ENCODE measurements at places on chromosomes 3 and 15.

GRCh38 chr3:16653712-16654111, 48.5 kb upstream of the DAZL start:
- DNase-seq = no peak

DNA sequence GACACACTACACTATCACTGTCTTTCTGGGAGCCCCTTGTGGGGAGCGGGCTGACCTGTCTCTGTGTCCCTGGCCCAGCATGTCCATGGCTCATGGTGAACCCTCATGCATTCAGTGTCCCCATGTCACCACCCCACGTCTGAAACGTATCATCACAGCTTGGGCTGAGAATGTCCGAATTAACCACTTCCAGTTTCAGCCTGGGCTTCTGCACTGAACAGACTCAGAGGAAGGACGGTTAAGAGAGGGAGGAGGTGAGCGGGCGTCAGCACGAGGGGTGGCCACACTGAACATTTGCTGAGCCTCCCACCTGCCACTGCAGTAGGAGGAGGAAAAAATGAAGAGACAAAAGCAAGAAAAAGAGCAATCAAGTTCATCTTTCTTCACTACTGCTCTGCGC, 30.5 kb downstream of the ATP2B2 start:
- no peak for DNase-seq

DNA sequence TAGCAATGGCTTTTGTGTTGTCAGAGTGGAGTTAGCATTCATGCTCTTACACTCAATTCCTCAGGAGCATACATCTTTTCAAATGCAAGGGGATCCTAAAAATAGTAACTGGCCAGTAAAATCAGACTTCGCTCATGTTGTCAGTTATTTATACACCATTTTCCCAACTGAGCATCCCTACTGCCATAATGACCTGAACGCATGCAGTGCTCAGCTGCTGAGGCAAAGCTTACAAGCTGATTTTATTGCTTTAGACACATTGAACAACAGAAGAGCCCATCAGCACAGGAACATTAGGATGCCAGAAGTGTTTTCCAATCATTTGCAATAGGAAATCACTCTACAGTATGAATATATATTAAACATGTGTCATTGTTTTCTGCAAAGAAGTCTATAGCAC, 689.7 kb upstream of the BCHE start:
- DNase-seq = no peak

GRCh38 chr3:26657348-26657976, 34.9 kb downstream of the LRRC3B start:
- DNase-seq = no peak

- DNase-seq = no peak
Measured at GRCh38 chr3:194575484-194576210, 57.6 kb downstream of the TMEM44 start.

- no peak for DNase-seq
Measured at GRCh38 chr3:66095295-66096001, 56.7 kb upstream of the MAGI1 start.

DNA sequence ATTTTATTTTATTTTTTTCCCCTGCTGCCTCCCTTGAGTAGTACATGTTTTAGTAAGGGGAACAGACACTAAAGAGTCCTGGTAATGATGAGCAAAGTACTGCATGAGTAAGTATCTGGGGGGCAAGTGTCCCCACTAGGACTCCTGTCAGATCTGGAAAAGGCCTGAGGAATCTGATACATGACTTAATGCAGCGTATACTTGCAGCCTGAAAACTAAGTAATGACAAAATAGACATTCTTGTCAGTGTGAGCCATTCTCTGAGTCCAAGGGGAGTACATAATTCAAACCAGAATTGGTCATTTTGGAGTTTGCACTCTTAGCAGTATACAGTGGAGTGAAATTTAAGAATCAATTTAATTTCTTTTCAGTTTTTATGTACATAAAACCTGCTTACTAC, 27.5 kb downstream of the NXPE3 start:
- DNase-seq = no peak

DNA sequence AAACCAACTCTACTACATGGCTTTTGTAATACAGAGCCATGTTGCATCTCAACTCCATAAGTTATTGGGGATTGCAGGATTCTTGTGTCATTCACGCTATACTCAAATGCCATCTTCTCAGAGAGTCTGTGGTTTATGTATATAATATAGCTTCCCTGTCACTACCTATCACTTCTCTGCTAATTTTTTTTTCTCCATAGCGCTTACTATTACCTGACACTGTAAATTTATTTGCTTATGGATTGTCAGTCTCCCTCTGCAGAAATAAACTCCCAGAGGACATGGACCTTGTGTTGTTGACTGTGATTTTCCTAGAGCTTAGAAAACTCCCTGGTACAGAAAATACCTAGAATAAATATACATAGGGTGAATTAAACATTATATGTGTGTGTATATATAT, 990.5 kb downstream of the TBL1XR1 start:
- no peak for DNase-seq

- DNase-seq = no peak
Measured at GRCh38 chr3:158460926-158461325, 110.1 kb upstream of the MLF1 start.

DNA sequence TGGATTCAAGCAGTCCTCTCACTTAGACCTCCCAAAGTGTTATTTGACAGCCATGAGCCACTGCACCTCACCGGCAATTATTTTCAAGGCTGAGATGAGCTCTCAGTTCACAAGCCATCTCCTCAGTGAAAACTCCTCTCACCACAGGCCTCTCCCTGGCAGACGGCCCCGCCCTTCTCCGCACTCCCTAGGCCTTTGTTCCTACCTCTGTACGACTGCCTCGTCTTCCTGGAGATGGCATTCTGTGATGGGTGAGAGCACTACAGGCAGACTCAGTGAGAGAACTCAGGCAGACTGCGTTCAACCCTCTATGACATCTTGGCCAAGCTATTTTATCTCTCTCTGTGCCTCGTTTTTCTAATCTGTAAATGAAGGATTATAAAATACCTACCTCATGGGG, 67.0 kb upstream of the TPM1 start:
- no peak for DNase-seq

DNA sequence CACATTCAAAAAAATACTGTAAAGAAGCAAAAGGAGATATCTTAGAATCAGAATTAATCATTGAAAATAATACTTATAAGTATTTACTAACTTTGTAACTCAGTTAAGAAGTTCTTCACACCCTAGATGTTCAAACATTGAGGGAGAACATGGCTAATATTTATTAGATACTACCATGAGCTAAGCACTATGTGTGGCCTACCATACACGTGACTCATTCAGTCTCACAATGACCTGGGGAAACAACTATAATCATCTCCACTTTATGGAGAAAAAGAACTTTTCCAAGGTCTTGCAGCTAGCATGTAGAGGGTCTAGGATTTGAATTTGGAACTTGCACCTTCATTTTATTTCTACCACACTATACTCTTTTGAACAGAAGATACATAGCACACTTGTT, 361.9 kb upstream of the CFAP20DC start:
- no peak for DNase-seq

DNA sequence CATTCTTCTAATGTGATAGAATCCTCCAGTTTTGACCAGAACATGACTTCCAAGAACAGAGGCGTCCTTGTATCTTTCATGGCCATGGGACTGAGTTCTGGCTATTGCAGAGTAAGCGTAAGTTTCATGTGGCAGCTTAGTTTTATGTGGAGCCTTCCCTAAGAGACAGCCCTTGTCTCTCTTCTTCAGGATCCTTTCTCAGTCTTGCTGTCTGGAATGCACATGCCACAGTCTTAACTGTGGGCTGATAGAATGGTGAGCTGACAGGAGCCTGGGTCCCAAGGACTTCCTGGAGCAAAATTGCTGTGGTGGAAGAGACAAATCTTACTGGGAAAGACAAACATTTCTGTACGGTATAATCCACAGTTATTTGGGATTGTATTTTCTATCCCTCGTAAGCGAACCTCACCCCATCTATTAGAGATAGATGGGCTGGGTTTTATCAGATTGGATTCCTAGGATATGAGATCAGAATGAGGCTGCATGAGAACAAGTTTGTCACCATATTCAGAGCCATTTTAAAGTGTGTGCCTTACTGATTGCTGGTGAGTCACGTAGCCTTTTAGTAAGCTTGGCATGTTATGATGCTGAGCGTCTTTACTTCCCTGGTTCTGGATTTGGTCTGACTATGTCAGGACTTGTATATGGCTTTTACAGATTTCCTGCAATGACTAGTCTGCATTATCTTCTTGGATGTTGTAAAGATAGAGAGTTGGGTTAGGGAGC, 32.8 kb downstream of the CDIN1 start:
- no peak for DNase-seq

DNA sequence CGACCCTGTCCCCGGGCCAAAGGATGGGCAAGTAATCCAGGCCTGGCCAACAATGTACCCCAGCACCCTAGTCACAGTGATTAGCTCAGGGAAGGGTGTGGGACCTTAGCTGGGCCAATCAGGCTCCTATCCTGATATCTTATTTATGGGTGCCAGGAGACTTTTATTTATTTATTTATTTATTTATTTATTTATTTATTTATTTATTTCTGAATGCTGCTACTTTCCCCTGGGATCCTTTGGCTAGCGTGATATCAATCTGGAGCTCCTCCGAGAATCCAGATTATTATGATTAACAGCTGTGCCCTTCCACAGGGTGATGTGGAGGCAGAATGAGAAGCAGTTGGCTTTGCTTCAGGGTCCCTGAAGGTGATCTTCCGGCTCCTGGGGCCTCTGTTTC, 32.2 kb upstream of the BHLHE40 start:
- no peak for DNase-seq

- DNase-seq = no peak
Measured at GRCh38 chr3:81955878-81956277, 194.4 kb upstream of the GBE1 start.

DNA sequence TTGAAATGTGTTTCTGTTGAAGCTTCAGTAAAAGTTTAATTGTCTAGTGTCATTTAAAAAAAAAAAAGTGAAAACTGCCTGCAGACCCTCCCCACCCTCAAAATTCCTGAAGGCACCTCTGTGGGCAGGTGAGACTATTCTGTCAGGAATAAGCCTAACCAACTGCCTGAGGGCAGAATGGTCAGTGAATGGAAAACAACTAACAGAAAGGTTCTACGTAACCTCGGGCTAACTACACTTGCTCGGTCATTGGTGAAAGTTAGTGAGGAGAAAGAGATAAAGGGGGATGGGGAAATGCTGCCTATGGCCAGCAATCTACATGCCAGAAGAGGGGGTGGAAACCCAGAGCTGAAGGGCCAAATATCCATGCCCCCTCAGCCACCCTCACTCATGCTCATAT, 108.6 kb upstream of the SLC24A5 start:
- DNase-seq = no peak

DNA sequence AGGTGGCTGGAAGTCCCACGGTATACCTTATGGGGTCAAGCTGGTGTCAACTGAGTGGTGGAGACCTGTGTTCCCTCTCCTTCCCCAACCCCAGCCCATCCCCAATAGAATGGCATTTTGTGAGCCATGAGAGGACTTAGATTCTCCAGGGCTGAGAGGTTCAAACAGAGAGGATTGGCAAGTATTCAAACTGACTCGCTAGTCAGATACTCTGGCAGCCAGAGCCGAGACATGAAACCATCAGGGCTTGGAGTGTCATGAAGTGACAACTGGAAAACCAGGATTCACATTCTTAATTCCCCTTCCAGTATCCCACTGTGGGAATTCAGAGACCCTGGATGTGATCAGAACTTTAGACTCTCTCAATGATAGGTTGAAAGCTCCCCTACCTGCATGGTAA, 159.4 kb upstream of the SNTN start:
- DNase-seq = no peak

GRCh38 chr3:16378415-16378814, 113.4 kb downstream of the OXNAD1 start:
- DNase-seq = no peak

DNA sequence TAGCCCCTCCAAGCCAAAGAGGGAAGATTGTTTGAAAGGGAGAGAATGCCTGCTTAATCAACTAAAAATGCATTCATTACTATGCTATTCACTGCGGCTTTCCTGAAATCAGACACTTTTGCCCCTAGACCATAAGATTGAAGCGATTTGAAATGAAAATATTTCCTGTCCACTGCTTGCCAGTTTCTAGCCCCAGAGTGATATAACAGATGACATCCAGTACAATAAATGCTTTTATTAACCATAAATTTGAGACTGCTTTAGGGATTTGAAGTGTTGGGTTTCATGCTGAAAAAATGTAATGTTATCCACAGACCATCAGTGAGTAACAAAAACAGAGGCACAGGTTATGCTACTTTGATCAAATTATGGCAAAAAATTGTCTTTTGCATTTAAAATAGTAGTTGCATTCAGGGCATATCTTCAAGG, 14.1 kb downstream of the IL17RD start:
- DNase-seq = no peak

GRCh38 chr3:16474216-16474615, 39.3 kb downstream of the RFTN1 start:
- DNase-seq = no peak

DNA sequence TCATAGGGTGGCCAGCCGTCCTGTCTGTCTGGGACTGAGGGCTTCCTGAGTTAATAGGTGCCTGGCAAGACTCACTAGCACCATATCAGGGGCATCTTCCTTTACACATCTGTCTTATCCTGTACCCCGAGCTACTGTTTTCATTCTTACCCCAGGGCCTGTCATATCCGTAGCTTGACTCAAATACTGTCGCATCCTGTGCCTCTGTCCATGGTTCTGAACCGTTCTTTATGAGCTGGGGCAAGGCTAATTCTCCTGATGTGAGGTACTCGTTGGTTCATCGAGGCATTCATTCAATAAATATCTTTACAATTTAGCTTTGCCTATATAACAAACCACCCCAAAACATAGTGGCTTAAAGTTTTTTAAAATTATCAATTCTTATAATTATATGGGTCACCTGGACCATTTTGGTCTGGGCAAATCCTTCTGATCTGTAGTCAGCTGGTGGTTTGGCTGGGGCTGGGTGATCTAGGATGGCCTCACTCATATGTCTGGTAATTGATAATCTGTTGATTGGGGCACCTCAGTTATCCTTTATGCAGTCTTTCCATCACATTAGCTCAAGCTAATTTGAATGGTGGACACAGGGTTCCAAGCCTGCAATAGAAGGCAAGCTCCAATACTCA, 121.2 kb downstream of the TLE3 start:
- DNase-seq = no peak

DNA sequence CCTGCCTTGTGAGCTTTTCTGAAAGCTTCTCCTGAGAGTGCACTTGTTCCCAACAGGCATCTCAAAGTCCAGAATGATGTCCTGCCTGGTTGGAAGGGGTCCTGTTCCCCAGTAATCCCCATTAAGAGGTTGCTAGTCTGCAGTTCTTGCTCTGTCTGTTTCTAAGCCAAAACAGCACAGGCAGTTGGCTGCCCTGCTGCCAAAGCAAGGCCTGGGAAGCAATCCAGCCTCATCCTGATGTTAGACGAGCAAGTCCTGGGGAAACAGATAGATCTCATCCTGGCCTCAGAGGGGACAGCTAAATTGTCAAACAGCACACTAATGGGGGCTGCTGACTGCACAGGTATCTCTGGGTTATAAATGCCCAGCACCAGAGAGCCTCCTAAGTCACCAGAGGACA, 198.0 kb downstream of the EPHB1 start:
- no peak for DNase-seq

GRCh38 chr15:48090666-48091065, 30.1 kb upstream of the SLC24A5 start:
- no peak for DNase-seq

GRCh38 chr3:138082992-138083386, 32.4 kb downstream of the DZIP1L start:
- DNase-seq = no peak

All from stimulated activated CD8-positive, alpha-beta memory T cell treated with anti-CD3 and anti-CD28 coated beads, Interleukin-7, amount 100 ng/mL, for 1 hour (primary cell).